Bronchus fibroblast of lung (primary cell): ENCODE measurements at places on chromosomes 4 and X. TPM values are rescaled to one million over a fixed set of nuclear protein-coding genes. Genes with fewer than 3 reads are reported as not detected.

The AMOT gene
- total RNA-seq = 5.0 and 6.1 TPM in 2 replicates

The SULT1E1 gene
- total RNA-seq = 4.6 and 4.9 TPM in 2 replicates

The FGB gene
- not detected in 2 replicates for total RNA-seq

The CENPVL3 gene
- not detected in 2 replicates for total RNA-seq

The CABS1 gene
- total RNA-seq = not detected in 2 replicates

The RS1 gene
- not detected in 2 replicates for total RNA-seq

The MXD4 gene
- 56.3 and 58.1 TPM in 2 replicates for total RNA-seq

The NUDT11 gene
- 8.8 and 10.4 TPM in 2 replicates for total RNA-seq

The VCX3B gene
- not detected in 2 replicates for total RNA-seq

The PABPC4L gene
- 0.59 and 1.0 TPM in 2 replicates for total RNA-seq

The MAGEA12 gene
- total RNA-seq = not detected in 2 replicates

The COL25A1 gene
- under 0.01 and 0.17 TPM in 2 replicates for total RNA-seq

The ARL9 gene
- total RNA-seq = 1.0 and 1.5 TPM in 2 replicates

The ODAPH gene
- not detected in 2 replicates for total RNA-seq

The CLGN gene
- total RNA-seq = 5.1 and 5.9 TPM in 2 replicates

The TIGD4 gene
- total RNA-seq = under 0.01 and 0.17 TPM in 2 replicates

The BST1 gene
- 9.2 and 9.4 TPM in 2 replicates for total RNA-seq

The RAI2 gene
- total RNA-seq = 0.84 and 1.0 TPM in 2 replicates
